ENCODE measurements at places on chromosomes 1 and 21. TPM values are rescaled to one million over a fixed set of nuclear protein-coding genes. Genes with fewer than 3 reads are reported as not detected.

DNA sequence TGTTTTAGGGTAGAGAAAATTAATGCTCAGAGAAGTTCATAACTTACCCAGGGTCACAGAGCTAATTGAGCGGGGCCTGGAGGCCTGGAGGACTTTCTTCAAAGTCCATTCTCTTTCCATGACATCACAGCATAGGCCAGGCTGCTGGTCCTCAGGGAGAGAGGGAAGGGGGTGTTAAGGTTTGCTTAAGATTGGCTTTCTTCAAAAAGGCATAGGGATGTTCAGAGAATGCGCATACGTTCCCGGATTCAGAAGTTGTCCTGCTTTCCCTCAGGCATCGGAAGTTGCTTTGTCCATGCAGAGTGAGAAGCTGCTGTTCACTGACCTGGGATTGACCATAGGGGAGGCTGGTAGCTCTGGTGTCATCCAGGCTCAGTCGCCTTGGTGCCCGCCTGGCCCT, 25.0 kb downstream of the RASSF5 start:
- H3K4me1 ChIP-seq, result no peaks in the 10 kb centered on the region
- H3K27ac ChIP-seq, result no peak overlapping the region
- no peak overlapping the region for H3K4me3 ChIP-seq
- DNase-seq, result no peak

GRCh38 chr1:207812778-207813511, 61.1 kb downstream of the CD46 start:
- H3K27ac ChIP-seq, result peak overlapping the region; percentile 79
- no peaks in the 10 kb centered on the region for H3K36me3 ChIP-seq
- no peaks in the 10 kb centered on the region for H3K27me3 ChIP-seq
- peaks cover 89% of the 10 kb centered on the region for H3K4me1 ChIP-seq

- DNase-seq, result no peak
- peaks cover 1% of the 10 kb centered on the region for H3K36me3 ChIP-seq
- no peak overlapping the region for H3K27ac ChIP-seq
- H3K4me1 ChIP-seq, result peaks cover 26% of the 10 kb centered on the region
- no peak overlapping the region for H3K4me3 ChIP-seq
Measured at GRCh38 chr1:203660069-203660468, 33.4 kb downstream of the ATP2B4 start.

- peaks cover 27% of the 10 kb centered on the region for H3K27me3 ChIP-seq
- peaks cover 3% of the 10 kb centered on the region for H3K36me3 ChIP-seq
- no peak overlapping the region for H3K27ac ChIP-seq
- peaks cover 2% of the 10 kb centered on the region for H3K4me1 ChIP-seq
- no peak for DNase-seq
Measured at GRCh38 chr1:229397762-229398161, 36.1 kb downstream of the ACTA1 start.

SPATA1 gene
- total RNA-seq, result 2.2 TPM

GRCh38 chr1:182707122-182707521, 22.7 kb upstream of the RGS8 start:
- H3K27ac ChIP-seq, result no peak overlapping the region
- H3K4me1 ChIP-seq, result no peaks in the 10 kb centered on the region
- no peak for DNase-seq
- no peak overlapping the region for H3K4me3 ChIP-seq
- H3K27me3 ChIP-seq, result no peaks in the 10 kb centered on the region
- H3K36me3 ChIP-seq, result no peaks in the 10 kb centered on the region

BRDT gene
- not detected for total RNA-seq

DNA sequence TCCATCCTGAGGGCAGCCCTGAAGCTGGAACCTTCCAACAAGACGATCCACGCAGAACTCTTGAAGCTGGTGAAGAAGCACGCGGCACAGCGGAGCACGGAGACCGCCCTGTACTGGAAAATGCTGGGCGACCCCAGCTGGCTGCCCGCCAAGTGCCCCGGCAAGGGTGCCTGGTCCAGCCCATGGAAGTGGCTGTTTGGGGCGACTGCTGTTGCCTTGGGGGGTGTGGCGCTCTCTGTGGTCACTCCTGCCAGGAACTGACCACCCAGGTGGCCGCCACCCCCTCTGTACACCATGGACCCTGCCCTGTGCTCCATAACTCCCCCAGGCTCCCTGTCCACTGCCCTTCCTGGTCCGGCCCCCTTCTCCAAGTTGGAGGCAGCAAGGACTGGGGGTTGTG, 90.8 kb downstream of the PPP1R12B start:
- no peak for DNase-seq
- H3K27ac ChIP-seq, result peak overlapping the region; percentile 59
- no peaks in the 10 kb centered on the region for H3K27me3 ChIP-seq
- no peak overlapping the region for H3K4me3 ChIP-seq
- no peaks in the 10 kb centered on the region for H3K4me1 ChIP-seq
- no peaks in the 10 kb centered on the region for H3K36me3 ChIP-seq

DNA sequence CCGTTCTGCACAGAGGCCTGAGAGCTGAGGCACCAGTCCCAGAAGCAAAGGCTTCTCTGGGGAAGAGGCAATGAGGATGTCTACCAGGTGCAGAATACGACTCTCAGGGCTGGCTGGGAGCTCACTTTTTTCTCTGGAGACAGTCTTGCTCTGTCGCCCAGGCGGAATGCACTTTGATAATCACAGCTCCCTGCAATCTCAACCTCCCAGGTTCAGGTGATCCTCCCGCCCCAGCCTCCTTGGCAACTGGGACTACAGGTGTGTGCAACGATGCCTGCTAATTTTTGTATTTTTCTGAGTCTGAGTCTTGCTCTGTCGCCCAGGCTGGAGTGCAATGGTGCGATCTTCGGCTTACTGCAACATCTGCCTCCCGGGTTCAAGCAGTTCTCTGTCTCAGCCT, 17.6 kb downstream of the NADK start:
- no peak for DNase-seq
- peaks cover 59% of the 10 kb centered on the region for H3K36me3 ChIP-seq
- H3K4me1 ChIP-seq, result peaks cover 11% of the 10 kb centered on the region

DNA sequence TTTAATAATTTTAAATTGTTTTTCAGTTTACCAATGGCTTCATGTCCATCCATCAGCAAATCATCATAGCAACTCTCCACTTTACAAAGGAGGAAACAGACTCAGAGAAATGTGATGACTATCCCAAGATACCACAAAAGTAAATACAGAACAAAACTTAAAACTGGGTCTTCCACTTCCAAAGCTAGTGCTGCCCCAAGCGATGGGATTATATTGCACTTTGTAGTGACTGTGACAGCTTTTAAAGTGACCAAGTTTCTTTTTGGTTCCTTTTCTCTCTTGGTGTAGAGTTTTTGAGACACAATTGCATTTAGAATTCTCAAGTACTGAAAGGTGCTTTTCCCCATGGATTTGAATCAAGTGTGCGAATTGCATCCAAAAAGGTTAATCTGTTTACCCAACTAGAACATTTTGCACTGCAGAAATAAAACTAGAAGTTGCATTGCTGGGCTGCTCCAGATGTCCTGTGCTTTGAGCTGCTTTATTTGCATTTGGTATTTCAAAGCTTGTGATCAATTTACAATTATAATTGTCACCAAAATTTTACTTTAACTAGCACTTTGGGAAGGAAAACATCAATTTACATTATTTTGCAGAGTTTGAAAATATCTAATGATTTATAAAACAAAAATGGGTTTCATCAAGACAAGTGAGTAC, 320.2 kb downstream of the PDE4B start:
- no peak overlapping the region for H3K27ac ChIP-seq
- H3K36me3 ChIP-seq, result no peaks in the 10 kb centered on the region
- H3K4me3 ChIP-seq, result no peak overlapping the region
- no peaks in the 10 kb centered on the region for H3K27me3 ChIP-seq
- DNase-seq, result no peak
- H3K4me1 ChIP-seq, result no peaks in the 10 kb centered on the region

GRCh38 chr1:1220197-1220596, 6.2 kb upstream of the TNFRSF4 start:
- no peak for DNase-seq
- H3K4me1 ChIP-seq, result peaks cover 6% of the 10 kb centered on the region
- H3K4me3 ChIP-seq, result no peak overlapping the region
- no peak overlapping the region for H3K27ac ChIP-seq

ARHGEF16 gene
- total RNA-seq, result not detected

DNA sequence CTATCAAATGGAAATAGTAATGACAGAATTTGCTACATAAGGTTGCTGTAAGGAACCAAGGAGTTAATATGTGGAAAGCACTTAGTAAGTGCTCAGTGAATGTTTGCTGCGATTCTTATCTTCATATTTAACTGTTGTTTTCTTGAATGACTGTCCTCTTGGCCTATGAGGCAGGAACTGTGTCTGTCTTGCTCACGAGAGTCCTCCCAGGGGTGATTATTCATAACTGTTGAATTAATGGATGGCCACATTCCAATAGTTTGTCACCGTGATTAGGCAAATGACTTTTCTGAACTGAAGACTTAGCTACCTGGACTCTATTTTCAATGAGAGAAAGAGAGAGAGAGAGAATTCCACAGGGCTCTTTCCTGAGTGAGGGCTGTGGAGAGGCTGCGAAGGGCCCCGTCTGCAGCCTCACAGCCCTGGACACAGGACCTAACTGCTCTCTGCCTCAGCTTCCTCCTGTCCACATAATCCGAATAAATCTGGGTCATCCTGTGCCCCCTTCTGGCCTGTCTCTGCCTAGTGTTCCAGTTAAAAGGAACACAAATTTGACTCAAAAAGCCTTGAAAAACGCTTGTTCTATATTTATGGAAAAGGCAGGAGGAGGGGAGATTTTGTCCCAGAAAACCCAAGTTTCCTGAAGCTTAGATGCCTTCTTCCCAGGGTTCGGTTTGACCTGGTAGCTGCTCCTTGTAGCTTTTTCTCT, 8.5 kb downstream of the EDN2 start:
- H3K4me3 ChIP-seq, result no peak overlapping the region
- H3K27ac ChIP-seq, result no peak overlapping the region
- no peak for DNase-seq
- no peaks in the 10 kb centered on the region for H3K36me3 ChIP-seq
- no peaks in the 10 kb centered on the region for H3K27me3 ChIP-seq

KRTAP13-2 gene
- total RNA-seq, result not detected

OR2T29 gene
- not detected for total RNA-seq

PDZK1 gene
- total RNA-seq, result not detected

GRCh38 chr1:209199822-209200221, 383.7 kb upstream of the CAMK1G start:
- no peak overlapping the region for H3K27ac ChIP-seq
- no peak overlapping the region for H3K4me3 ChIP-seq
- H3K4me1 ChIP-seq, result no peaks in the 10 kb centered on the region
